CD4-positive, alpha-beta T cell treated with Interleukin-15 for 4 hours (primary cell): ENCODE measurements at places on chromosomes 7 and 10.

DNA sequence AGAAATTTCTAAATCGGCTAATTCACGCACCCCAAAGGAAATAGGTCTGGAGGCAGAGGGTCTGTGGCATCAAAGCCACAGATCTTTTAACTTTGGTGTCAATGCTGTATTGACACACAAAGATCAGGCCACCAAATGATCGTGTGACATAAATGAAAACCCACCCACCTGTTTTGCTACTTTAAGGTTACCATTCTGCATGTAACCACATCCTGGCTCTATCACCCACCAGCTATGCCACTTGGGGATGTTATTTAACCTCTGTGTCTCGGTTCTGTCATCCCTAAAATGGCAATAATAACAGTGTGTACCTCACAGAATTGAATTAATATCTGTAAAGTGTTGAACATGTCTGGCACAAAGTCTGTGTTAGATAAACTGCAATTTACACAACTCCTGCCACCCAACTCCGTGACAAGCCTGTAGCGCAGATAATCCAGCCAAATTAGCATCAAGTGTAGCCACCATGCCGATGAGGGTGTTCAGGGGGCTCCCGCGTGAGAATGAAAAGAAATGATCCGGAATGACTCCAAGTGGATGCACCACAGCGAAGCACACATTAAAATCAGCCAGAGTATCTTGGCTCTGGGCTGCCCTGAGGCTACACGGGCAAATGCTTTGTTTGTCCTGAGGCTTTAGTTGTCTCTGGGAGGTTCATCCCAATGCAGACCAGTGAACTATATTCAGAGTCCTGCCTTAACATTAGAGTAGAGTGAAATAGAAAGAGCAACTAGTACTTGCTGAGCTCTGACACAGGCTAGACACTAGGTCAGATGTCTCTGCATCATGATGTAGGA lies 158.4 kb upstream of the NEBL start:
- DNase-seq, result no peak

DNA sequence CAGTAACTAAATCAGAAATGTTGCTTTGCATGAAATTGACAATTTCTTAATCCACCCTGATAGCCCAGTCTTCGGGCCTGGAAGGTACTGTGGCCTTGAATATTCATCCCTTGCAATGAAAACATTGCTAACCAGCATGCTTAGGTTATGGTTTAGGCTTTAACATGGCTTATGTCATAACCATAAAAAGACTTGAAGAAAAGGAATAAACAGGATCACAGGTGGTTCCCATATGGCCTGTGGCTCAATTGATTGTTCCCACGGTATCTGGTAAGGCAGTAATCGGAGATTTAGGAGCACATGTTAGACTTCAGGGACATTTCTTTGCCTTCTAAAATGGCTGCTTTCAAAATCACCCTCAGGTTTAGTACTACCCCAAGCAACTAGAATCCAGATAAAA lies 139.5 kb downstream of the ST7 start:
- no peak for DNase-seq

DNA sequence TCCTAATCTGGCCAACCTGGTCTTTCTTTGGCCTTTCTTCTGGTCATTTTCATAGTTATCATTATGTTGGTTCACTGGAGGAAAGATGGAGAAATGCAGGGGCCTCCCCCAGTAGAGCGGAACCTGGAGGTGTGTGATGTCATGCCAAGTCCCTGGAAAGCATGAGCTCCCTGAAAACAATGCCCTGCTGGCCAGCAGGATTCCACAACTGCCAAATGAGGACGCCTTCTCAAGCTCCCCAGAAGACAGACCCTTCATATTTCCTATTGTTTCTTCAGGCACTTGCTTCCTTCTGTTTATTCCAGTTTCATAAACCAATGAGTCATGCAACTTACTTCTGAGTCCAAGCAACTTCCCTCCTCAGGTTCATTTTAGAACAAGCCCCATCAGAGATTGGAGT lies 339.0 kb downstream of the GATA3 start:
- DNase-seq, result no peak

DNA sequence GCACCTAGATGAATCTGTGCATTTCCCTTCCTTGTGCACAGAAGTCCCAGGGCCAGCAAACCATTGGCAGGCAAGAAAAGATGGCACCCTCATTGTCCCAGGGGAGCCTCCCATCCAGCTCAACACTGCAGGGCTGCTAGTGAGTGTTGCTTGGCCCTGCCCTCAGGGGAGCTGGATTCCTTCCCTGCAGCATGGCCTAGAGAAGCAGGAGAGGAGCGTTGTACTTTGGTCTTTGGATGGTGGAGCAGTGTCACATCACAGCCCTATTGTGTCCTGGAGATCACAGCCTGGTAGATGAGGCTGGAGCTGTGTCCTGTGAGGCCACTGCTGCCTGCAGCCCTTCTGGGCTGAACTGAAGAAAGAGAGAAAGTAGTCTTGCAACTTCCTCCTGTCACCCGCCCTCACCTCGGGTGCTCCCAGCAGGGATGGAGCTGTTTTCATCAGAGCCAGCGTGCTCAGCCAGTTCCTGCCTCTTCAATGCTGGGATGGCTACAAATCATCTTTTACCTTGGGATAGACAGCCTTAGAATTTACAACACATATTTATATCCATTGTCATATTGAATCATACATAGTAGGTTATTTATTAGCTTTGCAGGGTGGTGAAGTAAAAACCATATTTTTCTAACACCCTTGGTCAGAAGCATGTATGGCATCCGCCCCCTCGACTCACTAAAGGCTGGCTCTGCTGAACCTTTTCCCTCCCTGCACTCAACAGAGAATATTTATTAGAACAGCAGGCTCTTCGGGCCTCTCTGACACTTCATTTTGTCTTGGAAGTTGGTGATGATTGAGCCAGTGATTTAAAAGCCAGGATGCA lies 43.1 kb upstream of the FAM180A start:
- no peak for DNase-seq

DNA sequence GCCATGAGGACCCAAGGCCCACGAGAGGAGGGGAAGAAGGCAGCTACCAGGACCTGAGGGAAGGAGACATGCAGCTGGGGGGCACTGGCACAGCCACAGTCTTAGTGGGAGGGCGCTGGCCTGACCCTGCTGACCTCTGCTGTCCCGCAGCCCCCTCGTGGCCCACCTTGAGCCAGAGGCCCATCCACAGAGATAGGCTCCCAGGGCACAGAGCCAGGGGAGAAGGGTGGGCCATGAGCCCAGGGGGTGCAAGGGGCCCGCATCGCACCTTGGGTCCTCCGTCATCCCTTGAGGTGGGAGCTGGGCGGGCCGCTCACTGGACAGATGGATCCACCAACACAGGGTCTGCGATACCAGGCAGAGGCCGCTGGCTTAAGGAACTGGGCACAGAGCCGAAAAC lies 387.7 kb upstream of the PFKP start:
- no peak for DNase-seq

DNA sequence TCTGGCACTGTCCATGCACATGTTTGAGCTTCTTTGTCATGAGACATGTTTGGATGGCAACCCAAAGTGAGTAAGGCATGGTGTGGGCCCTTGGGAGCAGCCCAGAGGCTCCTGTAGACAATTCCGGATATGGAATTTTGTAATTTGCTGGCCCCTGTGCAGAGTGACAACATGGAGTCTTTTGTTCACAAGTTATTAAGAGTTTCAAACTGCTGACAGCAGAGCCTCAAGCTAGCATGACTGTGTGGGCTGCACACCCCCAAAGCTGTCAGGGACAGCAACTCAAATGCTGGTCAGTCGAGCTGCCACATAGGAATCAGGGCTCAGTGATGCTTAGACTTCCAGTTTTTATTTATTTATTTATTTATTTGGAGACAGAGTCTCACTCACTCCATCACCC lies 7.0 kb upstream of the MYL7 start:
- DNase-seq, result no peak

DNA sequence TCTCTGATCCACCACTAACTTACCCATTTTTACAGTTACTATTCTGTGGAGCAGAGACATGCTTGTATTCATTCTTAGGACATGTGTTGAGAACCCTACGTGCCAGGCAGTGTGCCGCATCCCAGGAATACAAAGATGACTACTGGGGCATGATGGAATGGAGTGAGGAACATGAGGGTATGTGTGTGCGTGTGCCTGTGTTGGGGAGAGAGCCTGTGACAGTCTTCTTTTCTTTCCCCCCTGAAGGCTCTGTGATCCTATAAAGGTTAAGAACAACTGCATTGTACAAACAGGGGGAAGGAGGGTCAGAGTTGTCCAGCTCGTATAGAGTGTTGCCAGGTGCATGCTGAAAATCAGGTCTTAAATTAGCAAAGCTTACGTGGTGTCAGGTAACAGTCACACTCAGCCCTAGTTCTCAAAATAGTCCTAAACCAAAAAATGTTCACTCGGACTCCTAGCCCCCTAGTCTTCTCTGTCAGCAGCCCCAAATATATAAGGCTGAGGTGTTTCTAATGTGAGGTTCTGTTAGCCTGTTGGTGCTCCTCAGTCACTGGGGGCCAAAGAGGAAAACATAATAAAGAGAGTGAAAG lies 161.9 kb downstream of the CELF2 start:
- DNase-seq, result no peak

GRCh38 chr7:44336491-44336890 lies 11.1 kb upstream of the CAMK2B start:
- DNase-seq, result no peak

- no peak for DNase-seq
Measured at GRCh38 chr10:20313665-20314064, 497.4 kb downstream of the PLXDC2 start.

DNA sequence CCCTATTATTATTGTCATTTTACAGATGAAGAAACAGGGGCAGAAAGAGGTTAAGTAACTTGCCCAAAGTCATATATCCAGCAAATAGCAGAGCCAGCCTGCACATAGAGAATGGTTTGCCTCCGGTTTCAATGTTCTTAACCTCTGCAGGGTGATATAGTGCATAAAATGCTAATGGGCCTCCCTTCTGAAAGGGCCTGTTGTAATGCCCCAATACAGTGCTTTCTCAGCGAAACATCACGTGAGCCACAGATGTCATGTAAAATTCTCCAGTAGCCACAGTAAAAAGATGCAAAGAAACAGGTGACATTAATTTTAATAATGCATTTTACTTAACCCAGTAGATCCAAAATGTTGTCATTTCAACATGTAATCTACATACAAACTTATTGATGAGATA lies 38.1 kb downstream of the LRGUK start:
- DNase-seq, result no peak

GRCh38 chr7:92709150-92709549 lies 119.0 kb upstream of the FAM133B start:
- no peak for DNase-seq

DNA sequence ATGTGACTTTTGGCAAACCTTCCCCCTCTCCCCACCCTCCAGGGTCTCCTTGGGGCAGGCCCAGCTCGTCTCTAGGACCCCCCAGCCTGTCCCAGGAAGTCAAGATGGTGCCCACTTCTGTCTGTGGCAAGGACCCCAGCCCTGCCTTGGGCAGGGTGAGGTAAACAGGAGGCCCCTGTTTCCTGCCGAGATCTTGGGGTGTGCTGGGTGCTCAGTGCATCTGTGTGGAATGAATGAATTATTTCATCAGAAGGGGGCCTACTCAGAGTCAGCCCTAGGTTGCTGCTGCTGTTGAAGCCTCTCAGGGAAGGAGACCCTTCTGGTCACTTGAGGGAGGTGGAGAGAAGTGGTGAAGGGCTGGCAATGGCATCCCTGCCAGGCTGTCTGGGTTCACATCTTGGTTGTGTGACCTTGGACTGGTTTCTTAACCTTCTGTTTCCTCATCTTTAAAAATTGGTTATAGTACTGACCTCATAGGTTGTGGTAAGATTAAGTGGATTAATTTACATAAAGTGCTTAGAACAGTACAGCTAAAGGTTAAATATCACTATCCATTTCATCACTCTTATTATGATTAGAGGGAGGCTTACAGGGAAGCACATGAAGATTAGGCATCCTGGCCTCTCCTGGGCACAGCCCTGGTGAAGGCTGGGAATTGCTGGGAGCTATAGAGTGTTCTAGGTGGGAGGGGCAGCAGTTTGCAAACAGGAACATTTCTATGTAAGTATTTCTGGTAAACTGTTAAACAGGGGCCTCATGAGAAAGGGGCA lies 67.7 kb downstream of the ZMIZ1 start:
- DNase-seq, result no peak

DNA sequence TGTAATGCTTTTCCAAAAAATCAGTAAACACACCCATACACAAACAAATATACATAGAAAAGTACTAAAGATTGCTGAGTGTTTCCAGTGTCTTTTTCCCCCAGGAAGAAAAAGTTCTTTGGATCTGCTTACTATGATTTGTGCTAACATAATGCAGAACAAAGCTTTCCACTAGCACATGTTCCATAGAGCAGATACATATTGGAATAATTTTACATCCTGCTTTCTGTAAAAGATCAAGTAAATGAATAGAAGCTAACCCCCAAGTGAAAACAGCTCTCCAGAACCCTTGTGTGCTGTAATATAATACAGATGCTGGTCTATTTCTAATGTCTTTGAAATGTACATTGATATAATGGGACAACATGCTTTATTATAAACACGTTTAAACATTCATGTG lies 125.5 kb downstream of the PON1 start:
- DNase-seq, result no peak

GRCh38 chr7:107754642-107755041 lies 10.7 kb downstream of the CBLL1 start:
- no peak for DNase-seq

DNA sequence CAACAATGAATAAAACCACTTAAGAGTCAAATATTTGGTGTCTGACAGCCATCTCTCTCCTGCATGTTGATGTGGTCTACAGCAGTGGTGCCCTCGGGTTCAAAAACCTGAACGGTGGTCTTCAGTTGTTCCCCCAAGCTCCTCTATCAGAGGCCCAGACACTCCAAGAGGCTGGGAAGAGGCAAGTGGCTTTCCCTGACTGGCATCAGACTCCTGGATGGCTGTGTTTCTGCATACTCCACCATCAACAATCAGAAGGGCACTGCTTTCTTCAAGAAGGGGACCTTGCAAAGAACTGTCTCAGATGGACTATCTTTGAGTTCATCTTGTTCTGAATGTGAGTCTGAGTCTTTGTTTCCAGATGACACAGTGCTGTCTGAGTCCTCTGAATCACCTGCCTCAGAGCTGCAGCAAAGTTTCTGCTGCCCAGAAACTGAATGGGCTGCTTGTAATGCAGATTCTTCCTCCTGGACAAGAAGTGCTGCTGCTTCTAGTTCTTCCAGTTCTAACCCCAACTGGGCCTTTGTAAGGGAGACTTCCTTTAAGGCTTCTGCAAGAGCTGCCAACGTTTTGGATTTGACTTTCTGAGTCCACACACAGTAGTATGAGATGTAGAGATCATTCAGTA lies 5.9 kb upstream of the SGMS1 start:
- no peak for DNase-seq

DNA sequence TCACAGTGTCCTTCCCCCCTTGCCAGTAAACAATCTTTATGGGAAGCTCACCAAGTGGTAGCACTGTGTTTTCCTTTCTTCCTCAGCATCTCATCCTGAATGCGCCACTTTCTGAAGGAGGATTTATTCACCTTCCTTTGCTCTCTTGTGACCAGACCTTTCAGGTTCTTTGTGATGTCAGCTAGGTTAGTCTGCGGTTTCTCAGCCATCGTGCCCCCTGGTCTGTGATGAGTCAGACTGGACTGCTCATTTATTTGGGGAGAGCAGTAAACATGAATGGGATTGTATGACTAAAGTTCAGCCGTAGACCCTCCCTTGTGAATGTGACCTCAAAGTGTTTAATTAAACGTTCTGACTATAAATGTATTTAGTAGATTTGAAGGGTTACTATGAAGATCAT lies 235.1 kb upstream of the CELF2 start:
- no peak for DNase-seq
